ENCODE measurements at places on chromosomes 13 and 19.
A peak's percentile ranks its signal among the peaks of the same experiment; 100 is the strongest.

DNA sequence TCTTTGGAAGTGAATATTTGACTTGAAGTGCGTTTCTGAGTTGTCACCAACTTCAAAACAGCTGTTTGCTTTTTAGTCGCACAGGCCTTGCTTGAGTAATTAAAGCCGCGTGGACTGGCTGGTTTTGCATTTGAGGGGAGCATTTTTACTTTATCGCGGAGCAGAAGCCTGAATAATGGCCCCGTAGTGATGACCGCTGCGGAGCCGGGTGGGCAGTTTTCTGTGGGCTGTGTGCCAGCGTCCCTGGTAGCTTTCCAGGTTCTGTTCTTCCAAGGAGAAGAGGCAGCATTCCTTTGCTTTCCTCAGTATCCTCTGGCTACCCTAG is 1.1 kb downstream of the NAA16 start:
- DNase-seq, result no peak

DNA sequence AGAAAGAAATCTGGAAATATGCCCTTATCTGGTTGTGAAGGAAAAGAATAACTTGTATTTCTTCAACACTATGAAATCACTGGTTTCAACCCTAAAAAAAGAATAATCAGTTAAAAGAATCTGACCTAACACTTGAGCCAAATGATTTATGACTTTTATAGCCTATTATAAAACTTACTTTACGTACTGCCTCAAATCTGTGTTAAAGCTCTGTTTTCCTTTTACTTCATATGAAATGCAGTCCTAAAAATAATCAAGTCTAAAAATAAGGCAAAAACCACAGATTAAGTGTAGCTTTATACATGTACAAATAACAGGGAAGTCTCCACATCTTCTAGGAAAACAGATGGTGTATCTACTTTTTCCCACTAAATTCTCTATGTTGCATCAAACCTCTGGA is 101.3 kb downstream of the VWA8 start:
- DNase-seq, result no peak

GRCh38 chr13:23728807-23729206 is 158.6 kb downstream of the TNFRSF19 start:
- no peak for DNase-seq

GRCh38 chr13:75318138-75318833 is 163.7 kb downstream of the TBC1D4 start:
- DNase-seq, result no peak

DNA sequence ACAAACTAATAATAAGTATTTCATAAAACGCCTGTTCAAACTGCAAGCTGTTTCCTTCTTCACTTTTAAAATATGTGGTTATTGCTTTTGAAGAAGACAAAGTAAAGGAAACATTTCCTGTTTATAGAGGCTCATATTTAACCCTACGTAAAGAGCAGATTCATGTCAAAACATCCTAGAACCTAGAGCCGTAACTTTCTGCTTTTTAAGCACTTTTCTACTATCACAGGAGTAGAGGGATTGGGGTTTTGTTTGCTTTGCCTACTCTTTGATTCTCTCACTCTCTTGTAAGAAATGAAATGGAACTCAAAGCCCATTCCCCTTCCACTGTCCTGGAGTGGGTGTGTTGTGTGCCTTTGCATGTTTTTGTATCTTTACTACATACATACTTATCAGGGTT is 54.0 kb upstream of the GPR183 start:
- DNase-seq, result no peak

DNA sequence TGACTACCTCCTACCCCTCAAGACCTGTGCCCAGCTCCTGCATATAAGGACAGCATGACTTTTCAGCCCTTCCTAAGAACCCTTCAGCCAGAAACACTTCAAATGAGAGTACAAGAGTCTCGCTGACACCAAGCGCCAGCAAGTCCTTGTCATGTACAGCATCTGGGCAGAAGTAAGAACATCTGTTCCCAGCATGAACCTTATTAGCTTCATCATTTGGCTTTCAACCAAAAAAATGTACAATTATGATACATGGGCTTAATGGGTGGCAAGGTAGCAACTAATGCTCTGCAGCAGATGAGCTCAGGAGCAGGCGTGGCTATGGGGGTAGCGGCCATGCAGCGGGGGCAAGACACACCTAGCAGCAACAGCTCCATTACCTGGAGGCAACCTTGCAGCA is 487.6 kb downstream of the COG6 start:
- peak; percentile 90 for DNase-seq

- peak; percentile 2 for DNase-seq
Measured at GRCh38 chr19:50414864-50415660, 3.7 kb upstream of the SPIB start.

GRCh38 chr19:30289336-30289735 is 82.8 kb upstream of the ZNF536 start:
- no peak for DNase-seq

- no peak for DNase-seq
Measured at GRCh38 chr13:50809133-50810090, 34.1 kb downstream of the DLEU7 start.

DNA sequence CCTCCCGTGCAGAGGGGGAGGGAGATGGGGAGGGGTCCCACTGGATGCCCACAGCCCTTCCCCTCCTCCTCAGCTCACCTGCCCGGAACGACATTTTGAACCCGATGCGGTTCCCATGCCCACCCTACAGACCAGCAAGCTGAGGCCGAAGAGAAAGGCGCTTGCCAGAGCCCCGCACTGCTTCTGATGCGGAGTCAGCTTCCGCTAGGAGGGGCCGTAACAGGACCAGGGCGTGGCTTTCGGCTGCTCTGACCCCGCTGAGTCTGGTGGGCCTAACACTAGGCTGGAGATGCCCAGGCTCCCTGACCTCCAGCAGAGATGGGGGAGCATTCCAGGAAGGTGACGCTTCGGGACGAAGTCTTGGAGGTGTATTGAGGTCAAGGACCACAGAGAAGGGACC is 6.7 kb downstream of the ONECUT3 start:
- no peak for DNase-seq

- DNase-seq, result no peak
Measured at GRCh38 chr19:50415661-50416033, 3.1 kb upstream of the SPIB start.

- no peak for DNase-seq
Measured at GRCh38 chr13:92825938-92826596, 400.5 kb upstream of the GPC6 start.

GRCh38 chr13:111201304-111201940 is 86.3 kb downstream of the ARHGEF7 start:
- DNase-seq, result no peak

- DNase-seq, result no peak
Measured at GRCh38 chr13:50843257-50844083, at the start of gene DLEU7. TSS of gene DLEU7 (minus strand) at chr13:50843692. CDS start at chr13:50843646, 46 bp downstream.

DNA sequence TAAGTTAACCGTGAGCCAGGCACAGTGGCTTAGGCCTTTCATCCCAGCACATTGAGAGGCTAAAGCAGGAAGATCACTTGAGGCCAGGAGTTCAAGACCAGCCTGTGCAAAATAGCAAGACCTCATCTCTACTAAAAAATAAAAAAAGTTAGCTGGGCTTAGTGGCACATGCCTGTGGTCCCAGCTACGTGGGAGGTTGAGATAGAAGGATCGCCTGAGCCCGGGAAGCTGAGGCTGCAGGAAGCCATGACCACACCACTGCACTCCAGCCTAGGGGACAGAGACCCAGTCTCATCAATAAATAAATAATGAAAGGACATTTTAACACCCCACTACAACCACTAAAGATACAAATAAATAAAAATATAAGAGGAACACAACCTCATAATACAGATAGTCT is 21.6 kb downstream of the LSM14A start:
- DNase-seq, result no peak

- peak; percentile 54 for DNase-seq
Measured at GRCh38 chr19:45973553-45974338, at the start of gene NOVA2. TSS of gene NOVA2 (minus strand) at chr19:45973865. CDS start at chr19:45973351, 514 bp downstream.

DNA sequence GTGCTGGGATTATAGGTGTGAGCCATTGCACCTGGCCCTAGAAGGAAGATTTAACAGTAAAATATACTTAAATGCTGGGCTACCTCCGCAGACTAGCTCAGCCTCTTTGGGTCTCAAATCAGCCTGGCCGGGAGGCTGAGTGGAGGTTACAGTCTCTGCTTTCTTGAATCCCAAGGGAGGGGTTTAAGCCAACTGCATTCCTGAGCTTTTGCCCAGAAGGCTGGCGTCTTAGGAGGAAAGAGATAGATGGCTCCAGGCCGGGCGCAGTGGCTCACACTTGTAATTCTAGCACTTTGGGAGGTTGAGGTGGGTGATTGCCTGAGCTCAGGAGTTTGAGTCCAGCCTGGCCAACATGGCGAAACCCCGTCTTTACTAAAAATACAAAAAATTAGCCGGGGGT is 623 bp upstream of the C5AR1 start:
- no peak for DNase-seq

DNA sequence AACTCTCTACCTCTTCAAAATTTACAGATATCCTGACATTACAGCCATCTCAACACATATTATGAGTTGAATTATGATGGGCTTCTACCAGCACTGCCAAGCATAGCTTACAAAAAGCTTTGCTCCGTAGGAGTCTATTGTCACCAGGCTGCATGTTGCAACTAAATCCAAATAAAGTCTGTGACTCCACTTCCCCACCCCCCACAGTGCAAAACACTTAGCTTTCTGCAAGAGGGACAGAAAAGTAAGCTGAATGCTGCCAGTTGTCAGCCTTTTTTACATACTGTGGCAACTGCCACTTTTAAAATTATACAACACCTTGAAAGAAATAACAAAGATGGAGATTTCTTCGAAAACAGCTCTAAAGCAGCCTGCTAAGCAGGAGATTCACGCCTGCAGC is 189.1 kb downstream of the FGF14 start:
- no peak for DNase-seq

DNA sequence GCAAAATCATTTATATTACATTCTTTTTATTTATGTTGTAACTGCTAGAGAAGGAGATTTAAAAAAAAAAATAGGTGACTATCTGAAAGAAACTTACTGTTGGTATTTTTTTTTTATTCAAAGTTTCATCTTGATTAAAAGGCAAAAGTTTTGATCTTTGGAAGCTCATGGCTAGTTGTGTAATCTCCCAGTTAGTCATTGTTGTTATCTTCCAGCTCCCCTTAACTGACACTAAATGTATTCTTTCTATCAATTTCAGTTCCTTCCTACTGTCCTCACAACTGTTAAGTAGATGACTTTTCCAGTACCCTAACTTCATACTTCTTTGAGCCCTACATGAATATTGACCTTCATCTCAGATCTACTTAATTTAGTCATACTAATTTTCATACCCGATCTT is 71.1 kb downstream of the PIBF1 start:
- no peak for DNase-seq

GRCh38 chr19:31160336-31160926 is 188.8 kb downstream of the TSHZ3 start:
- DNase-seq, result no peak
